ENCODE measurements at places on chromosomes 1 and 21.

DNA sequence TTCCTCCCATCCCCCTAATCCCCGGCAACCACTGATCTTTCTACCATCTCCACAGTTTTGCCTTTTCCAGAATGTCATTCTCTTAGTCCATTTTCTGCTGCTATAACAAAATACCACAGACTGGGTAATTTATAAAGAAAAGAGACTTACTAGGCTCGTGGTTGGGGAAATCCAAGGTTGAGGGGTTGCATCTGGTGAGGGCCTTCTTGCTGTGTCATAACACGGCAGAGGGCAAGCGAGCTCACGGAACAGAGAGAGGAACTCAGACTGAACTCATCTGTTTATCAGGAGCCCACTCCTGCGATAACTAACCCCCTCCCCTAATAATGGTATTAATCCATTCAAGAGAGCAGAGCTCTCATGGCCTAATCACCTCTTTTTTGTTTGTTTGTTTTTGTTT, 52.0 kb downstream of the RUNX3 start:
- DNase-seq, result no peak

GRCh38 chr1:145784409-145784808, 39.5 kb downstream of the RNF115 start:
- no peak for DNase-seq

GRCh38 chr1:109158433-109158832, 44.5 kb downstream of the ELAPOR1 start:
- DNase-seq, result no peak

DNA sequence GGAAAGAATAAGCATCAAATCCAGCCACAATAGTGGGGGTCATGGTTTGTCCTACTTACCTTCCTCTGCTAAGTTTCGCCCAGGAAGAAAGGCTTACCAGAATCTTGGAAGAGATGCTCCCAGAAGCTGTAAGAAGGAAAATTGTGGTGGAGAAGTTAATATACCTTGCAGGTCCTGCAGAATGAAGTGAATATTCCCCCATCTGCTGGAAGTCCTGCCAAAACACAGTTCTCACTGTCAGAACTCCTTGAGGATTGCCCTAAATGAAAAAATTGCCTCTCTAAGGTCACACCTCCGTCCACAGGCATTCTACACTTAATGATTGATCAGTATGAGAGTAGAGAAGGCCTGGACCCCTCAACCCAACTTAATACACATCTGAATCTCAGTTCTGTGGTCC, 78.4 kb upstream of the RGS21 start:
- DNase-seq, result no peak

- DNase-seq, result no peak
These were observed 41.2 kb downstream of the DMRTB1 start for GRCh38 chr1:53500204-53501064.
